ENCODE measurements at places on chromosomes 7 and 10.

- peak; percentile 63 for DNase-seq
Observed at GRCh38 chr10:97463363-97464132, 17.6 kb downstream of the ZDHHC16 start.

DNA sequence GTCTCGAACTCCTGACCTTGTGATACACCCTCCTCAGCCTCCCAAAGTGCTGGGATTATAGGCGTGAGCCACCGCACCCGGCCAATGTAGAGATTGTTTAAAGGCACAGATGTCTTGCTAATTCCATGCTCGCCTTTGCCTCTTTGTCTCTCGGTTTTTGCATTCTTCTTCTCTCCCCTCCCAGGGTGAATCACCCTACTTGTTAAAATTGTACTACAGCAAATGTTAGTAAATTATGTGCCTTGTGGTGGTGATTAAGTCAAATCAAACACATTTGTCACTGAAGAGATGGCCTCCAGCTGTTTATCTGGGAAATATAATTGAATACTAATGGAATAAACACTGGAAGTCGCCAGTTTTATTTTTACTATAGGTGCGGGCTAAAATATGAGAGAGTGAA is 384.4 kb upstream of the AUTS2 start:
- no peak for DNase-seq

GRCh38 chr10:132684164-132684891 is 101.6 kb downstream of the NKX6-2 start:
- no peak for DNase-seq

DNA sequence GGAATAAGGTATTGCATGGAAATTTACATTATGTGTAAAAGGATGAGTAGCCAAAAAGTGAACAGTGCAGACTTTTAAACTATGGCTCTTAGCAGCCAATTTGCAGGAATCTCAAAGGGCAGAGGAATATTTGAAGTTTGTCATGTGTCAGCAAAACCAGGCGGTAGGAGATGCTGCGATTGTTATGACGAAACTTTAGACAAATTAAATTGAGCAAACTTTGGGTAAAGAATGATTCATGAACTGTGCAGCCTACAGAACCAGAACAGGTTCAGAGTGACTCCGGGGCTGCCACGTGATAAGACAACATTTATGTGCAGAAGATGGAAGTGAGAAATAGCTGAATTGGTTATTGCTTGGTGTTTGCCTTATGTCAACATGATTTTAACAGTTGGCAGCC is 39.2 kb upstream of the CCDC6 start:
- DNase-seq = no peak

DNA sequence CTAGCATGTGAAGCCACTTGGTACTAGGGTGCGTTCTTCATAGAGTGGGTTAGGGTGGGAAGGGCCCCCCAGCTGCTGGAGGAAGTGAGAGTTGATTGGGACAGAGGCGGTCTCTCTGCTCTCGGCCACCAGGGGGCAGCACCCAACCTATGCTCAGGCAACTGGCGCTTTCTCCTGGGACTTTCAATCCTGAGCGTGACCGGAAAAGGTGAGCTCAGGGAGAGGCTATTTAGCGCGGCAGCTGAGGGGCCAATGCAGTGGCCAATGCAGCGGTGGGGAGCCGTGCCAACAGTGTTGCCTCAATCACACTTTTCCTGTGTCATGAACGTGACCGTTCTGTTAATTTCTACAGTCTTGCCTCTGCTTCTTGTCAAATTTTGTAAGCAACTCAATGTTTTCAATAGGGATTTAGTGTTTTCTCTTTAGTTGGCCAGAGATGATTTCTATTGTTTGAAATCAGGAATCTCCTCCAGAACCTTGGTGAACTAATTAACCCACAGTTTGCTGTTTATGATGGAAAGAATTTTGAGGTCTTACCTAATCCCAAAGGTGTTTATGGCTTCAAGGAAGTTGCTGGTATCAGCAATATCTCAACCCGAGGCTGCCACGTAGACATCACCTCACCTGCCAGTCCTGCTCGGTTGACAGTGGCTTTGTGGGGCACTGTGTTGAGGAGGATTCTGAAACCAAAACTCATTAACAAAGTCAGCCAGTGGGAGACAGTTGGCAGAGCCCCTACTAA is 67.9 kb upstream of the PDZD8 start:
- DNase-seq = peak; percentile 41

GRCh38 chr7:72097226-72097625 is 314.9 kb downstream of the CALN1 start:
- no peak for DNase-seq

DNA sequence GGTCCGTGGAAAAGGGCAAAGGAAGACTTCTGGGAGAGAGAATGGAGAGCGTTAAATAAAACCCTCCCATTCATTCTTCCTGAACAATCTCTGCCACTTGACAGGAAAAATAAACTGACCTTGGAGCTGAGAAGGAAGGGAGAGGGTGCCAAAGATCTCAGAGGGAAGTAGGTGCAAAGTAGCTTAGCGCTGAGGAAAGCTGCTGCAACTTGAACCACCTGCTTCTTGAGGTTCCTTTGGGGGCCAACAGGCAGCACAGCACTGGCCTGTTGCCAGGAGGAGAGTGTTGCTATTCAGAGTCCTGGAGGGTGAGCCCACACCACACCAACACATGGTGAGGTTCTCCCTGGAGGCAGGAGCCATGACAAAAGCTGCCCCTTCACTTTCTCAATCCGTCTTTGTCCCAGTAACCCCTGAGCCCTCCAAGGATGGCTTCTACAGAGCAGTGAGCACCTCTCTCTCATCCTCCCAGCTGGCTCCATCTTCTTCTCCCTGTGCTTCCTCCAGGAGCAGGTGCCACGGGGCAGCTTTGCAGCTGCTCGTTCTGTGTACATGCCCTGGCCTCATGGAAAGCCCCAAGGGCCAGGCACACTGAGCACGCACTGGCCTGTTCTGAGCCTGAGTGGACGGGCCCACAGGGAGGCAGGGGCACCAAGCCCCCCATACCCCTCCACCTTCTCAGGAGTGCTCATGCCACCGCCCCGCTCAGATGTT is 101.3 kb downstream of the STRA8 start:
- DNase-seq = no peak

DNA sequence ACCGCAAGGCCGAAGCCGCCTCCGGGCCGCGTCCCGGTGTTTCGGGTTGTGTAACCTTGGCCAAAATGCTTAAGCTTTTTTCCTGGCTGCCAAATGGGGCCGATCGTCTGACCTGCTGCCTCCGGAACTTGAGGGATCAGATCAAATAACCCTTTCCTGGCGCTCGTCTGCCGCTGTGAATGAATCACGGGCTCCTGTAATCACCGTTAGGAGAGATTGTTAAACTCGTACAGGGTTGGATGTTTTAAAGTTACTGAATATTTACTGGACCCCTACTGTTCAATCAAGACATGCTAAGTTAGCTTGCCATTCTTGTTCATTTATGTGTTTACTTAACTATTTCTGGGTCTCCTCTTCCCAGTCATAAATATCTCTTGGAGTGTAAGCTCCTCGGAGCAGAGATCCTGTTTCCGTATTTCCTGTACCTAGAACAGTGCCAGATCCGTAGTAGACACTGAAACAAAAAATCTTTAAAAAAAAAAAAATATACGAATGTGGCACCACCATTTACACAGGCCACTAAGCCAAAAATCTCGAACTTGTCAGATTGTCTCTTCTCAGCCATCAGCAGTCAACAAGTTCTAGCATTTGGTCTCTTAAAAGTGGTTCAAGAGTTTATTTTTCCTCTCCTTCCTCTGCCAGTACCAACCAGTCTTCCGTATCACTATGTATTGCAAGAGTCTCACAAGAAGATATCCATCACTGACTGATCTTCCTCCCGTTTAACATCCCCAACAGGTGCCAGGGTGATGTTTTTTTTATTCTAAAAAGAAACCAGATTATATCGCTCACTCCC is 650 bp upstream of the TM9SF3 start:
- DNase-seq = peak; percentile 70

DNA sequence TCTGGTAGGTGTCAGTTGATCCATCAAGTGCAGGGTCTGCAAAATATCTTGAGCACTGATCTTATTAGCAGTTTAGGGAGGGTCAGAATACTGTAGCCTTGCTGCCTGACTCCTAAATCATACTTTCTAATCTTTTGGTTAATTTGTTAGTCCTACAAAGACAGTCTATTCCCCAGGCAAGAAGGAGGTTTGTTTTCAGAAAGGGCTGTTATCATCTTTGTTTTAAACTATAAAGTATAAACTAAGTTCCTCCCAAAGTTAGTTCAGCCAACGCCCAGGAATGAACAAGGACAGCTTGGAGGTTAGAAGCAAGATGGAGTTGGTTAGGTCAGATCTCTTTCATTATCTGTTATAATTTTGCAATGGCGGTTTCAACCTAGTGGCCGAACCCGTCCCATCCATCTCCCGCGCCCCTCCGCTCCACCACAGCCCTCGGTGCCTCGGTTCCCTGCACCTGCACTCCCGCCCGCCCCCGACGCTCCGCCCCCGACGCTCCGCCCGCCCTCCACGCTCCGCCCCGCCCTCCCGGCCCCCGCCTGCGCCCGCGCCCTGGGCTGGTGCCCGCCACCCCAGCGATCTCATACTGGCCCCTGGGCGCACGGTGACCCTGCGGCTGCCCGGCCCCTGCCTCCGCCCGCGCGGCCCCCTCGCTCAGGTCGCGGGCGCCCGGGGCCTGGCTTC is at the start of gene ADCK2:
Gene ADCK2 (plus strand): TSS at position 564 of the 681 bp plus-strand sequence. CDS start 386 bp downstream, outside the sequence.
- DNase-seq = no peak

GRCh38 chr7:100886936-100887515 is 2.5 kb downstream of the UFSP1 start:
- DNase-seq = no peak

DNA sequence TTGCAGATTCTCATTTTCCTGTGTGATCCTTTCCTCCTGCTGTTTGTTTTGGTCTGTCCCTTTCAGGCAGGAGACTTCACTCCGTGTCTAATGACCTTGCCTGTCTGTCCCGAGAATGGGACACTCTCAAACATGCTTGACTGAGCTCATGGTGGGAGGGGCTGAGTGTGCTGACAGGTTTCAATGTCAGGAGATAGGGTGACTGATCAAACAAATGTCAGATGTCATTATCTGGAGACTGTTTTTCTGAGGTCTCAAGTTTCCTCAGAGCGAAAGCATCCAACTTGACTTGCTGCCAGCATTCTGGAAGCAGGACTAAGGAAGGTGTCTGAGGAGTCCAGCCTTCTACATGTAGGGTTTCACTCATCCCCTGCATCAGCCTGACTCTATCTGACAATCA is 228.8 kb upstream of the KIAA1217 start:
- no peak for DNase-seq

GRCh38 chr7:91242097-91242844 is 22.0 kb upstream of the FZD1 start:
- DNase-seq = no peak

DNA sequence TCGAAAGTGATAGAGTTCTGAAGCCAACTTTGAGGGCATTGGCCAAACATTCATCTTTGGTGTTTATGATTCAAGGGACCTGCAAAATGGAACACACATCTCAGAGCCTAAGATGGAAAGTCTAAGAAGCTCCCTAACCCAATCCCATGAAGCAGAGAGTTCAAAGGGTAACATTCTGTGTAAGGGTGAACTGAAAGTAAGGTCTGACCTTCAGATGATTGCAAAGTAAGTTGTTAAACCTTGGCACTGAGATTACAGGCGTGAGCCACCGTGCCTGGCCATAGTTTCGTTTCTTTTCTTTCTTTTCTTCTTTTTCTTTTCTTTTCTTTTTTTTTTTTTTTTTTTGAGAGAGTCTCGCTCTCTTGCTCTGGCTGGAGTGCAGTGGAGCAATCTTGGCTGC is 2.2 kb downstream of the ZNF212 start:
- DNase-seq = no peak

GRCh38 chr7:19400758-19401254 is 255.6 kb upstream of the FERD3L start:
- no peak for DNase-seq

DNA sequence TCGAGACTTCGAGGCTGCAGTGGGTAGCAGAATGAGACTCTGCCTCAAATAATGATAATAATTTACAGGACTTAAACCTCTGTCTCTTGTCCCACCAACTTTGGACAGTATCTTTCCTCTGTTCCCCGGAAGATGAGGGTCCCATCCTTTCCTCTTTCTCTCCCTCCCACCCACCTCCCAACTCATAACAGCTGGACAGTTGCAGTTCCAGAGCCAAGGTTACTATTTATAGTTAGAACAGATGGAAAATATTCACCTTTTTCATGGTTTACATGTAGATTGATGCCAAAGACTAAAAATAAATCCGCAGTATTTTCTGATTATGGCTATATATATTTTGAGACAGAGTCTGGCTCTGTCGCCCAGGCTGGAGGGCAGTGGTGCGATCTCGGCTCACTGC is 31.6 kb upstream of the SUN1 start:
- no peak for DNase-seq

DNA sequence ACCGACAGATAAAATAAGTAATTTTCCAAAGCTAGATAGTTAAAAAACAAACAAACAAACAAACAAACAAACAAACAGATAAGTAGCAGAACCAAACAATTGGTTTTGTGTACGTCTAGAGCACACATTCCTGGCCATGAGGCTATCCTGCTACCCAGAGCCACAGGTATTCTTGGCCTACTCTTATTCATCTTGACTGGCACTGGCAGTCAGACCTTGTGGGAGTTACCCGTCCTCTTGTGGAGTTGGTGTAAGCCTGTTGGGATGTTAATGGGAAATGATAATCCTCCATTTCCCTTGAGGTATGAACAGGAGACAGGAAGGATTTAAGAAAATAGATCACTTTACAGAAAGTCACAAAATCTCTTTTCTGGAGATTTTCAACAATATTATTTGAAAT is 142.4 kb upstream of the MEOX2 start:
- no peak for DNase-seq

GRCh38 chr10:121578965-121579364 is 19.3 kb downstream of the FGFR2 start:
- no peak for DNase-seq

DNA sequence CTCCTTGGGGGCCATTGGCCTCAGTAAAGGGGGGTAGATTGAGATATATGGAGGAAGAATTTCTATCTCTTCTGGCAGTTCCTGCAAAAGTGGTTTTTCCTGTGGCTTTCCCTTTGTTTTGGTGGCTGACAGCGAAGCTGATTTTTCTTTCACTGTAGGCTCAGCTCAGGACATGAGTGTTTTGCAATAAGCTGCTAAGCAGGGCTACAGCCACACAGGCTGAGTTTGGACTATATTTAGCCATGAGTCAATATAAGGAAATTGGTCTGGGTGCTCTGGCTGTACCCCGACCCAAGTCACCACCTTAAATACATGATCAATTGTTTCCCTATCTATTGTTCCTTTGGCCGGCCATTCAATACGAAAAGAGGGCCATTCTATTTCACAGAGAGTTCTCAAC is 212.7 kb upstream of the KCND2 start:
- DNase-seq = no peak

DNA sequence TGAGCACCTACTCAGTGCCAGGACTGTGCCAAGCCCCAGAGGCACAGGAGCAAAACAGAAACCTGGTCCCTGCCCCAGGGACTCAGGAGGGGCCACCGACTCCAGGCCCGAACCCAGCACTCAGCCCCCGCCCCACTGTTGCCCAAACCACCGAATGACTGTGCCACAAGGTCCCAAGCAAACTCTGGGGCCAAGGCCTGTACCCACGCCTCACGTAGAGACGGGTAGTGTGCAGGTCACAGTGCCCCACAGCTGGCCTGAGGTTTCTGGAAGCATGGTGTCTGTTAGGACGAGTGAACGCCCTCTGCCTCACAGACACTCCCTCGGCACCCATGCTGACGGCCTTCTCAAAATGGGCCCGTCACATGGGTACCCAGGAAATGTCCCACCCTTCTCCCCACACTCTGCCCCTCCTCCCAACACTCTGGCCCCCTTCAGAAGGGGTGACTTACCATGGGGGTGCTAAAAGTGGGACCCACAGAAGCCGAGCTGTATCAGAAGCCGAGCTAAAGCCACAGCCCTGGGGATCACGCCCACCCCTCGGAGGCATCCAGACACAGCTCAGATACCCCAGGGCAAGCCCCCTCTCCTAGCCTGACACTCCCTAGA is 44.2 kb downstream of the CTBP2 start:
- no peak for DNase-seq
